ENCODE measurements at places on chromosomes 4 and X.

GRCh38 chr4:33184657-33185290, 2464.6 kb downstream of the PCDH7 start:
- DNase-seq: no peak

DNA sequence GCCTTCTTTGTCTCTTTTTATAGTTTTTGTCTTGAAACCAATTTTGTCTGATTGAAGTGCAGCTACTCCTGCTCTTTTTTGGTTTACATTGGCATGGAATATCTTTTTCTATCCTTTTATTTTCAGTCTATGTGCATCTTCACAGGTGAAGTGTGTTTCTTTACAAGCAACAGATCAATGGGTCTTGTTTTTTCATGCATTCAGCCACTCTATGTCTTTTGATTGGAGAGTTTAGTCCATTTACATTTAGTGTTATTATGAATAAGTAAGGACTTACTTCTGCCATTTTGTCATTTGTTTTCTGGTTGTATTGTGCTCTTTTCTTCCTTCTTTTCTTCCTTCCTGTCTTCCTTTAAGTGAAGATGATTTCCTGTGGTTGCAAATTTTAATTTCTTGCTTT, 224.4 kb downstream of the SLC39A8 start:
- DNase-seq: no peak

GRCh38 chr4:22090661-22091351, 142.2 kb upstream of the KCNIP4 start:
- DNase-seq: no peak

DNA sequence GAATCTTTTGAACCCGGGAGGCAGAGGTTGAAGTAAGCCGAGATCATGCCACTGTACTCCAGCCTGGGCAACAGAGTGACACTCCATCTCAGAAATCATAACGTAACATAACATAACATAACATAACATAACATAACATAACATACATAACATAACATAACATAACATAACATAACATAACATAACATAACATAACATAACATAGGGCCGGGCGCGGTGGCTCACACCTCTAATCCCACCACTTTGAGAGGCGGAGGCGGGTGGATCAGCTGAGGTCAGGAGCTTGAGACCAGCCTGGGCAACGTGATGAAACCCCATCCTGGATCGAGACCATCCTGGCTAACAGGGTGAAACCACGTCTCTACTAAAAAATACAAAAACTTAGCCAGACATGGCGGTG, 76.7 kb downstream of the NOCT start:
- DNase-seq: no peak

- DNase-seq: no peak
These were observed 33.4 kb downstream of the METTL14 start for GRCh38 chr4:118718511-118719170.

DNA sequence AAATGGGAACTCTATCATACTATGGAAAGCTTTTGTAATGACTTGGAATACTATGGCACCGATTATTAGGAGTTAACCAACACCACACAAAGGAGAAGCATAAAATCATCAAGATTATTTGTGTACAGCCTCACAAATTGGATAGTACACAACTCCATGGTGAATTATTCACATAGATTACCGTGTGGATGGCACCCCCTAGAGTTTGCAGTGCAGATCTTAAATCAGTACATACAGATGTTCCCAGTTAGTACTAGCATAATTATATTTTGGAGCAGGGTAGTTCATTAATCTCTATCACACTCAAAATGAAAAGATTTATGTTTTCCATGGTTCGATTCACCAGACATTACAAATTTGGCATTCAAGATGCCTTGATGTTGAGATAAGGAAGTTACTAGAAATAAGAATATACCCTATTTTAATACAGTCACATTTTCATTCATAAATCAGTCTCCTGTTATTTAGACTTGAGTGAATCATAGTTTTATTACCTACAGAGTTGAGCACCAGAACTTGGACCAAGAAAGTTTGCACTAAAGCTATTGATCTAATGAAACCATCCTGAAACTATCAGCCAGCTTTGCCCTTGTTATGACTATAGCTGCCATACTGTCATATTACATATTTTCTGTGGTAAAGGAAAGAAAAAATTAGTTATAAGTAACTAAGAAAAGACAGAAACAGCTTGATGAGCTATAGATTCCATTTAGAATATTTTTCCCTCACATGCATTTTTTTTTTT, 531.8 kb downstream of the GLUD2 start:
- peak; percentile 0 for DNase-seq

DNA sequence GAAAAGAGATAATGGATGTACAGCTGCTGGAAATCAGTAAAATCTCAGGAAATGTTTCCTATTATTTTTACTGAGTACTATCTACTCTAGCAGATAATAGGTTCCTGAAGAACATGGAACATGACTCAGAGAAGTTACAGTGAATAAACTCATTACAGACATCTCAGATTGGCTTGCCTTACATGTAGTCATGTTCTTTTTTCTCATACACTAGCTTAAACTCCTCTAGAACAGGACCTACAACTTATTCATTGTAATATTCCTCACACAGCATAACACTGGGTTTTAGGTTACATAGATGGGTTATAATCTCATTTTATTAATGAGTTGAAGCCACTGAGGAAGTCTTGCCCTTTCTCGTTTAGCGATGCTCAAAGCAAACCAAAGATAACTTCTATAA, 86.9 kb upstream of the BMP2K start:
- no peak for DNase-seq

DNA sequence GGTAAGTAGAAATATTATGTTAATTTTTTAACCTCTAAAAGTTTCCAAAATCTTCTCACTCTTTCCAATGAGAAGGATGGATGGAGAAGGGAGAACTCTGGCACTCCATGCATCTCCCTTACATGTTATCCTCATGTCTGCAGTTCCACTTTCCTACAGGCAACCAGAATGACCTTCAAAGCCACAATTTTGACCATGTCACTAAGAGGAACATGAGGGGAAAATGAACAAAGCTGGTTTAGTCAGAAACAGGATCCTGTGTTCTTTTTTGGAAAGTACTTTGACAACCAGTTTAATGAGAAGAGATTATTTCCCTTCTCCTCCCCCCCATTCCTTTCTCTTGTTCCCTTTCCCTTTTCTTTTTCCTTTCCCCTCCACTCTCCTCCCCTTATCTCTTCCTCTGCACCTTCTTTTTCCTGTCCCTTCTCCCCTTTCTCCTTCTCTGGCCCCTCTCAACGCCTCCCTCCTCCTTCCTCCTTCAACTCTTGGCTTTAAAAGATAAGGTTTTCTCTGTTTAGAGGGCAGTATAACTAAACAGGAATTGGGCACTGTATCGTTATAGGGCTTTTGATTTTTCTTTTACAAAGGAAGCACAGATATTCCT, 42.5 kb downstream of the DTHD1 start:
- DNase-seq: no peak

DNA sequence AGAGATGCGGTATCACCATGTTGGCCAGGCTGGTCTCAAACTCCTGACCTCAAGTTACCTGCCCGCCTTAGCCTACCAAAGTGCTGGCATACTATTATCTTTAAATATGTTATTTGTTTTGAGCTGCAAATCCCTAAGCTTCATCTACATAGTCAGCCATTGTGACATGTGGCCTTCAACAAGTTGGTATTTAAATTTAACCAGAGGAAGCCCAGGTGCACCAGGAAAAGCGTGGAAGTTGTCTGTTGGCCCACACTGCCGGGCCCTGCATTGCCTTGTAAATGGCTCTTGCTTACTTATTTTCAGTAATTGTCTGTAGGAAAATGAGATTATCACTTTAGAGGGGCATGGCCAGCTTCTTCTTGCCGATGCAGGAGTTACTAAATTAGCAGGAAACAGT, 6.0 kb downstream of the WWC2 start:
- no peak for DNase-seq

DNA sequence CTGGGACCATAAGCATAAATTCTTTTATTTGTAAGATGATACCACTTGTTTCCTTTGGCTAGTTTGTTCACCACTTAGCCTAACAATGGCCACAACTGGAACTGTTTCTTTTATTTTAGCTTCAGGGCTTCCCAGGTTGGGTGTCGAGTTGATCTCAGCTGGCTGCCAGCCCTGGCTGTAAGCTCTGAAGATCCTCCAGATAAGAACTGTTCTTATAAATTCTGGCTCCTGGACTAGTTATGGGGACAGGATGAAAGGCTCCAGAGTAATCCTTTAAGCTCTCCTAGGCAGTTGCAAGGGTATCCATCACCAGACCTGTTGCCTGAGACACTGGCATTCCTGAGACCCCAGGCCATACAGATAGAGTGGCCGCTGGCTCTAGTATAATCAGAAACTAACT, 129.4 kb upstream of the ACSL4 start:
- no peak for DNase-seq

DNA sequence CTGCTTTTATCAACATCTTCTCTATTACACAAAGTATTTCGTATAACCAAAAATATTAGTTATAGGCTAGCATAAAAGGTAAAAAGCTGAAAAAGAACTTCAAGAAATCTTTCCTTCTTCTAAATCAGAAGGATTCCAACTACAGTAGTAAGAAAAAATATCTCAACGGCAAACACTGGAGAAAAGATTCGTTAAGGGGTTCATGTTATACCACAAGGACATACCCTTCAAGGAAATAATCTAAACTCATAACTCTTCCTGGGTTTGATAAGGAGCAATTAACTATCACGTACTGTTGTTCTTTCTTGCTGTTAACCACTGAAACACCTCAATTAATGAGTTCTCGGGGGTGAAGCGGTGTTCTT, 1.5 kb downstream of the SMIM14 start:
- DNase-seq: no peak

DNA sequence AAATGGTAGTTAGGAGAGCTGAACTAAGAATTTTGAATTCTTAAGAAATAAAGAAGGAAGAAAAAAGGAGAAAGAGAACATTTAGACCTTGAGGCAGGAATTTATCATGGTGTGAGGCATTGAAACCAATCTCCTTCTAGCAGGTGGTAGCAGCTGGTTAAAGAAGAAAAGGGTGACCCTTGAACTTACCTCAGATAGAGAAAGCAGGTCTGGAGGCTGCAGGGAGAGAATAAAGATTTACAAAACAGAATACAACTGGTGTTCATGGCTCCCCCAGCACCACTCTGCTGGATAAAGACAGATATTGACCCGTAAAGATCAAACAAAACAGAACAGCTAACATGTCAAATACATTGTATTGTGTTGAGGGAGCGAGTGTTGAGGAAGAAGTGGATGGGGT, 56.0 kb downstream of the NCAPG start:
- no peak for DNase-seq

DNA sequence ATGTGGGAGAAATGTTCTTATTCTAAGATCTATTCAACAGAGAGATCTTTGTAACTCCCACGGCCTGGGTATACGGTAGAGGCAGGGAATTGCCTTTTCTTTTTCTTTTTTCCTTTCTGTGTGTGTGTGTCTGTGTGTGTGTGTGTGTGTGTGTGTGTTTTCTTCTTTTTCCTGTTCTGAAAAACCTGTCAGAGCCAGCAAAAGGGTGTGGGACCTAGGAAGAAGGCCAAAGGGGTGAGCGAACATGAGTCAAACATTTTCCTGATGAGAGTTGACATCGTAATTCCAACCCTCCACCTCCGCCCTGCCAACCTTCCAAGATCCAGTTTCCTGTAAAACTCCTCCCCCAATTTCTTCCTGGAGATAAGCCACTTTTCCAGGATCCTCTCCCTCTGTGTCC, 2.8 kb upstream of the CHIC2 start:
- peak; percentile 67 for DNase-seq

- DNase-seq: no peak
These were observed 35.3 kb downstream of the SMS start for GRCh38 chrX:21975812-21976211.

DNA sequence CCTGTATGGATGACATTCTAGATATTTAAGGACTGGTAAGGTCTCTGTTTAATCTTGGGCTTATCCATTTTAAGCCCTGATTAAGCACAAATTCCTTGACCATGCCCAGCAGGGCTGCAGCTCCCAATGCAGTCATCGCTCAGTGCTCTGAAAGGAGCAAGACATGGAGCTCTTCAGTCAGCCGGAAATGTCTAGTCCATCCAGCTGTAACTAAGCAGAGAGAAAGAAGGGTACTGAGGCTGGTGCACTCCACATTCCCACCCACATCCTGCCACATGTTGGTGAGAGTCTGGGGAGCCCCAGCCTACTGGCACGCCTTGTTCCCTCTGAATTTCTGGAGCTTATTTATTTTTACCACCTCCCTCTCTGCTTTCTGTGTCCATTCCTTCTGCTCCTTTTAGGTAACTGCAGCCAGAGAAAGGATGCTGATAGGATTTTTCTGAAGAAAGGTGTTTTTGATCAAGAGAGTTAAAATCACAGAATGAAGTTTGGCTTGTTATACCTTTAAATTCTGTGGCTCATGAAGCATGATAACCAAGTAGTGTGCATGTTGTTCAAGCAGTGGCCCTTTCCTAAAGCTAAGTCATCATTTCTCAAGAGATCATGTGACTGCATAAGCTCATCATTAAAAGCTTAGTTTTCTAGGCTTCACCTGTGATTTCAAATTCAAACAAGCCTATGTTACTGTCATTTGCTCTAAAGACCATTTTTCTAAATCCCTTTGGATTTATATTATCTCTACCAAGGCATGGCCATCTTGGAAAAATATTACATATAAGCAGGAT, 74.0 kb downstream of the GALNT7 start:
- no peak for DNase-seq

- no peak for DNase-seq
These were observed 46.3 kb upstream of the ARHGEF6 start for GRCh38 chrX:136827026-136827425.

GRCh38 chrX:47587906-47588735, 5.9 kb downstream of the TIMP1 start:
- DNase-seq: no peak

- DNase-seq: no peak
These were observed 22.4 kb downstream of the CLDN22 start for GRCh38 chr4:183297675-183298074.

DNA sequence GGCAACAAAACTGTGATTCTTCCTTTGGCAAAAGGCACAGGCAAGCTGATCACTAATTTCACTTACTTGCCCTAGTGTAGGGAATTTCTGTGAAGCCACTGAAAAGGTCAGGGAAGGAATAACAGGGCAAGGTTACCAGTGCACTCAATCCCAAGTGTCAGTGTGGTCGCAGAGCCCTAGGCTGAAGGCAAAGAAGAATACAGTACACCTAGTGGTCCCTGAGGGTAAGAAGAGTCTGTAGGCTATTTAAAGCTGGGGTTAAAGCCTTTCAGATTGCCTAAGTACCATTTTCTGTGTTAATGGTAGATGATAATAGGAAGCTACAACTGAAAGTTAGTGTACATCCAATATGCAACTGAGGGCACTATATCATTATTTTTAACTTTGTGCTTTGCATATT, 173.6 kb upstream of the NRK start:
- DNase-seq: no peak

GRCh38 chr4:152693871-152694270, 14.1 kb upstream of the TMEM154 start:
- DNase-seq: no peak

DNA sequence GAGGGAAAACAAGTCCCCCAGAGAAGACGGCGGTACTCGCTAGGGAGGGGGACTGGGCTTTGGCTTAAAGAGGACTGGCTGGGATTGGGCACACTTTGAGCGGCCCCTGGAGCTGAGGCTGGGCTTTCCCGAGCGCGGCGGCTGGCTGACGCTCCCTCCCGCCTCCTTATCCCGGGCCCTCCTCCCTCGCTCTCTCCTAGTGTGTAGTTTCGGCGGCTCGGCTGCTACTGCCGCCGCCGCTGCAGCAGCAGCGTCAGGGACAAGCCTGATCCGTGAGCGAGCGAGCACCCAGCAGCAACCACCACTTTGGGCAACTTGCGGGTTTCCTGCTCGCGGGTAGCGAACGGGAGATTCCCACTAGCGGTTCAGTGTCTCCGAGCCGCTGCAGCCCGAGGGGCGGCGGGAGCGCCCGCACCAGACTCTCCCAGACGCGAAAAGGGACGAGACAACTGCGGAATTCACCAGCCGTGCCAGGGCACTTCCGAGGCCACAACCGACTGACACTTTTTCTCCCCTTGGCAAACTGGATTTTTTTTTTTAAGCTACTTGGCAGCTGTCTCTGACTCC, 632 bp upstream of the PCDH7 start:
- DNase-seq: peak; percentile 92
